Thoracic aorta (tissue), 2 donors: ENCODE measurements at places on chromosomes 2 and 18. TPM values are rescaled to one million over a fixed set of nuclear protein-coding genes. Genes with fewer than 3 reads are reported as not detected.

DNA sequence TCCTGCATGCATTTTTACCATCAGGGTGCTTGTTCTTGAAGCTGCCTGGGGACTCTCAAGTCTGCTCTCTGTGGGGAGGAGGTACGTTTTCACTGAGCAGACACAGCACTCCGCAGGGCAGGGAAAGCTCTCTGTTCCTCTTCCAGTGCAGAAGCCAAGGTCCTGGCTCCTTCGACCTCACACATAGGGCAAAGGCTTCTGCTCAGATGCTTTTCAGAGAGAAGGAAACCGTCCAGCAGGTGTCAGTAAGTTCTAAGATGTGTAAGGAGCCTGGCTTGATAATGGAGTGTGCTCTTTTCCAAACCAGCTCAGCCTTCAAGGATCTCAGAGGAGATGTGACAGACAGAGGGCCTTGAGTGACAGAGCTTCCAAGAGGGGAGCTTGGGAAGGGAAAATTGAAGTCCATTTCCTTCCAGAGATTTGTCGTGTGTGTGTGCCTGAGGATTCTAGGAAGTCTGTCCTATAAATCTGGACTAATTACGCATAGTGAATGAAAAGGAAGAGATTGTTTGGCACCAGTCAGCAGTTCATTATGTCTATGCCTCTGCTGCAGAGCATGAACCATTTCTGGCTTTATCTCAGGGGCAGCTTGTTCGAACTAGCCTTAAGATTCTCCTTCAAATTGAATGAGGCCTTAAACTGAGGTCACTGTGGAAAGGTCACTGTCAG, 67.3 kb upstream of the UPP2 start:
- H3K4me3 ChIP-seq = no peak overlapping the region
- no peaks in the 10 kb centered on the region for H3K36me3 ChIP-seq
- no peaks in the 10 kb centered on the region for H3K4me1 ChIP-seq
- H3K27ac ChIP-seq = no peak overlapping the region

DNA sequence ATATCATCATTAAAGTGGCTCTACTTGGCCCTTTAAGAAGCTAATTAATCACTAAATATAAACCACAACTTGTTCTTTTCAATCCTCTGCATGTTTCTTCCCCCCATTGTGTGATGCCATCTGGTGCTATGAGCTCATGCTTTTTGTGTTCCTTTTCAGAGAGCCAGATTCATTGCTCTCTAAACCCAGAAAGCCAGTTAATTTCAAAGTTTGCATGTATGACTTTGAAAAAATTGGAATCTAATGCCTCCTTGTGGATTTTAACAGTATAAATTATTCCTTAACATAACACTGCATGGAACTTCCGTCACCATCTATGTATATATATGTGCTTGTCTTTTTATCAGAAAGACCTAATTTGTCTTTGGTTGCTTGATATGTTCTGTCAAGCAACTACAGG, 31.1 kb downstream of the TMEM178A start:
- no peak for DNase-seq
- H3K27me3 ChIP-seq = no peaks in the 10 kb centered on the region
- peaks cover 31% of the 10 kb centered on the region for H3K4me1 ChIP-seq
- H3K4me3 ChIP-seq = peak overlapping the region; percentile 11
- H3K27ac ChIP-seq = peak overlapping the region; percentile 30
- no peaks in the 10 kb centered on the region for H3K36me3 ChIP-seq

The GAD1 gene
- total RNA-seq = 0.41 TPM

The CRIM1 gene
- 465 TPM for total RNA-seq

The MAPRE3 gene
- total RNA-seq = 9.1 TPM

The KIAA2012 gene
- total RNA-seq = not detected
